Glutamatergic neuron (in vitro differentiated cells): ENCODE measurements at places on chromosomes 5 and 9.

GRCh38 chr5:61280205-61280604, 51.9 kb upstream of the ZSWIM6 start:
- DNase-seq = no peak

DNA sequence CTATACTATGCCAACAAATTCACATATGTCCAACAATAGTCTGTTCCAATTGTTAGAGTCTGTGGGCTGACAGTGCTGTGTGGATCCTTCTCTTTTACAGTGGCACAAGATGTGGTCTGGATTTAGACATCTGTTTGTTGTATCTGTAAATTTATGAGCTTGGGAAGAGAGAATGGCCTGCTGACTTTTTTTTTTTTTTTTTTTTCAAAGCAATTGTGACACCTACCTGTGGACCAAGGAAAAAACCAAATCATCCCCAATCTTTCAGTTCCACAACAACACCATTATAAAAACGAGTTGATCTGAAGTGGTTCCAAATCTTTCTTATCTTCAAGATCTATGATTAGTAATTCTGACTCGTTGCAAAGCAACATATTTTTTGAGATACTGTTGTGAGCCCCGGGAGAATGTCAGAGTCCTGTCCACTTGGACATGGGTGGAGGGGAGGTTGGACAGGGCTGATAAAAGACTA, 4.9 kb downstream of the IRX2 start:
- no peak for DNase-seq

DNA sequence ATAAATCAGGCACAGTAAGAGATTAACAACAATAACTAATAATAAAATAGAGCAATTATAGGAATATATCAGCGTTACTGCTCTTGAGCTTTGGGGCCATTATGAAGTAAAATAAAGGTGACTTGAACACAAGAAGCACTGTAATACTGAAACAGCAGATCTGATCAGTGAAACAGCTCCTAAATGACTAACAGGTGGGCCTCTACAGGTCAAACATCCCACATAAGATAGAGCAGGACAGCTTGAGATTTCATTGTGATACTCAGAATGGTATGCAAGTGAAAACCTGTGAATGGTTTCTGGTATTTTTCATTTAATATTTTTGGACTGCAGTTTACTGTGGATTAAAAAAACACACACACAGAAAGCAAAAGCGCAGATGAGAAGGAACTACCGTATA, 24.0 kb upstream of the MAP3K1 start:
- DNase-seq = no peak

DNA sequence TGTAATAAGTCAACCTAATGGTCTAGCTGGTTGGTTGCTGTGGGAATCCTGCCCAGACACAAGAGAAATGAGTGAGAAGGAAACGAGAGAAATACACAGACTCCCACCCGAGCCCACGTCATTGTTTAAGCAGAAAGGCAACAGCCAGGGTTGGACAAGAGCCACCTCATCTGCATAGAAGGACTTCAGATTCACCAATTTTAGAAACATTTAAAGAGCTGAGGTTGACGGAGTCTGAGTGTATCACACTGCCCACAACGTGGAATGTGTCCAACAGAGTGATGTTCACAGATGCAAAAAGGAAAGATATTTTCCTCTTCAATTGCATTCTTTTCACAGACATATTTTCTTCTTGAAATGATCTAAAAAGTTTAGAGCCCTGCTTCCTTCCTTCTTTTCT, 349.5 kb downstream of the AGTPBP1 start:
- no peak for DNase-seq

GRCh38 chr5:16983972-16984371, 47.9 kb upstream of the MYO10 start:
- no peak for DNase-seq

DNA sequence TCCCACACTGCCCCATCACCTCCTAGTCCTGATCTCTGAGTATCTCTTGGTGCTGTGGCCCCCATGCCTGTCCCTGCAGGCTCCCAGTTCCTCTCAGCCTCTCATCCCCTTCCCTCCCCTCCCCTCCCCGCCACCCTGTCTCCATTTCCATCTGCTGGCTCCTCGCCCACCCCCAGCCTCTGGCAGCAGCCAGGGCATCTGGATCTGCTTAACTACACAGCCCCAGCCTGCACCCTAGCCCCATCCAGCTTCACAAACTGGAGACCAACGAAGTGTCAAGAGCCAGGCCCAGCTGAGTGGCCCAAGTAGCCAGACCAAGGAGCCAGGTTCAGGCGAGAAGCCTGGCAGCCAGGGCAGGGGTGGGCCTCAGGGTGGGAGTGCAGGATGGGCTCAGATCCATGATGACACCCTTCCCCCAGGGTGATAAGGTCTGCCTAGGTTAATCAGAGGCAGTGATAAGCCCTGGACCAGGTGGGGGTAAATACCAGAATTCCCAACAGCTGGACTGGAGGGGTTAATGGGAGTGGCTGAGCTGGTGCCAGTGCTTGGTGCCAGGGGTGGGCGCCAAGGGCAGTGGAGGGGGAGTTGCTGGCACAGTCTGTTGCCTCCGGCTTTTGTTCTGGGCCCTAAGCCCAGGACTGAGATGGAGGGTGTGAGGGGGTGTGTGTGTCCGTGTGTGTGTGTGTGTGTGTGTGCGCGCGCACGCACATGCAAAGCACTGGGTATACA, 2.5 kb downstream of the IL11RA start:
- no peak for DNase-seq

DNA sequence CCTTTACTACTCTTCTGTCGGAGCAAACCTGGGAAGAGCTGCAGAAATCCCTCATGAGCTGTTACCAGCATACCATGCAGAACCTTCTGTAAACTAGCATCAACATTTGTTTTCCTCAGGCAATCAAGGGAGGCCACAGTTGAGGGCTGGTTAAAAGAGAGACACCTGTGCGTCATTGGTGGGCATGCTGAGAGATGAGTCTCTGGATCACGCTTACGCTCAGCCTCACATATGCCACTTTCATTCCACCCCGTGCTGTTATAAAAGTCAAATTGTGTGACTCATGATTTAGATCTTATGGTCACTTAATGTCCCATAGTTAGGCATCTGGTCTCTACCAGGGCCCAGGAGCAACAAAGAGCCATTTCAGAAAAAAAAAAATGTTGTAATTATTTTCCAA, 18.1 kb upstream of the ICE1 start:
- no peak for DNase-seq

- DNase-seq = no peak
Measured at GRCh38 chr5:140630292-140631035, 2.5 kb downstream of the CD14 start.

GRCh38 chr5:181069767-181070491, 29.9 kb downstream of the BTNL9 start:
- no peak for DNase-seq

- no peak for DNase-seq
Measured at GRCh38 chr5:13427827-13428557, 516.5 kb downstream of the DNAH5 start.

- DNase-seq = no peak
Measured at GRCh38 chr5:147819261-147819770, 12.2 kb downstream of the SPINK1 start.

DNA sequence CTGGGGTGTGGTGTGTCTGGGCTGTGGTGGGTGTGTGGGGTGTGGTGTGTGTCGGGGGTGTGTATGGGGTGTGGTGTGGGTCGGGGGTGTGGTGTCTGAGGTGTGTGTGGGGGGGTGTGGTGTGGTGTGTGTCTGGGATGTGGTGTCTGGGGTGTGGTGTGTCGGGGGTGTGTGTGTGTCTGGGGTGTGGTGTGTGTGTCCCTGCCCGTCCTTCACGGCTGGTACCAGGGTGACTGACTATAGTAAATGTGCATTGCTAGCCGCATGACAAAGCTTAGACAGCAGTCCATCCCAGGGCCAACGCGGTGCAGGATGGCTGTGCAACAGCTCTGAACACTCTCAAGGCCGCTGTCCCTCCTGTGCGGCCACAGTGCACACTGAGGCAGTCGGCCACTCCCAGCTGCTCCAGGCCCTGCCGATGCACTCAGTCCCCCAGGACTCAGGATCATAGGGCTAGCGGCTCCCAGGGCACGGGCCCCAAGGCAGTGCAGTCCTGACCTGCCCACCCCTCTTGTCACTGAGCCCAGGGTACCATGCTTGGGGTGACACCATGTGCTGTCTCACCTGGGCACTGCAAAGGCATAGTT, 54.0 kb downstream of the SECISBP2 start:
- peak; percentile 49 for DNase-seq

GRCh38 chr9:128304971-128305288, 17.3 kb downstream of the TRUB2 start:
- no peak for DNase-seq

DNA sequence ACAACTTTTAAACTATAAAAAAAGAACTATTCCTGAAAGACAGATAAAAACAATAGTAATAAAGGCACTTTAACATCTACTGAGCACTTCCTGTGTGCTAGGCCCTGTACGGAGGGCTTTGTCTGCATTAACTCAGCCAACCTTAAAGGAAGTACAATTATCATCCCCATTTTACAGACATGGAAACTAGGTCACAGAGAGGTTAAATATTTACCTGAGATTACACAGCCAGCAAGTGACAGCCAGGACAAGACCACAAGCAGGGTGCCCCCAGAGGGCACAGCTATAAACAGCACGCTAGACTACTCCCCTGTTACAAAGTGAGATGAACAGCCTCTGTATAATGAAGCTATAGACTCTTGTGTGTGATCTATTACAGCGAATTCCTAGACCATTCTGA, 25.5 kb downstream of the DDX31 start:
- no peak for DNase-seq

DNA sequence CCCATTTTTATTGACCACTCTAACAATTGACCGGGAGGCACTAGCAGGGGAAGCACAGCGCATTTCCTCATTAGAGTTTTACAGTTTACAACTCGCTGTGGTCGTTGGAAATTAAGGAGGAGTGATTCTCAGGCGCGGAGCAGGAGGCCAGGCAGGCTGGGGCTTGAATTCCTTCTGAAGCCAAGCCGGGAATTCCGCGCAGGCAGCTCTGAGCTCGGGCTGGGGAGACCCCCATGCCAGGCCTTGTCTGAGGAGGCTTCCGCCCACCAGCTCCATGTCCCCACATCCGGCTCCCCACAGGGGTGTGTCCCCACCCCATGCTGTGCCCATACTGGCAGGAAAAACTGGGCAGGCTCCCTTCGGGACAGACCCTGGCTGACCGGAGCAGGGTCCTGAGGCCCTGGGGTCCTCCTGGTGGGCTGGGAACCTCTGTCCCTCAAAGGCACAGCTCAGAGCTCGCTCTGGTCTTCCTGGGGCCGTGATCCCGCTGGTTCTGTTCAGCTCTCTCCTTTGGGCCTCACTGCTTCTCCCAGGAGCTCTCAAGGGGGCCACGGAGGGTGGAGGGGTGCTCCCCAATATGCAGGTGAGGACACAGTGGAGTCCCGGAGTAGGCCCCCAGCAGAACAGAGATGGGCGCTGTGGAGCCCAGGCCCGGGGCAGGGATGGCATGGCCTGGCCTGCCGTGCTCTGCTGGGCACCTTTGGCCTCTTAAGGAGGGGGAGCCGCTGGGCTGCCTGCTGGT, 1.3 kb upstream of the NRARP start:
- no peak for DNase-seq

DNA sequence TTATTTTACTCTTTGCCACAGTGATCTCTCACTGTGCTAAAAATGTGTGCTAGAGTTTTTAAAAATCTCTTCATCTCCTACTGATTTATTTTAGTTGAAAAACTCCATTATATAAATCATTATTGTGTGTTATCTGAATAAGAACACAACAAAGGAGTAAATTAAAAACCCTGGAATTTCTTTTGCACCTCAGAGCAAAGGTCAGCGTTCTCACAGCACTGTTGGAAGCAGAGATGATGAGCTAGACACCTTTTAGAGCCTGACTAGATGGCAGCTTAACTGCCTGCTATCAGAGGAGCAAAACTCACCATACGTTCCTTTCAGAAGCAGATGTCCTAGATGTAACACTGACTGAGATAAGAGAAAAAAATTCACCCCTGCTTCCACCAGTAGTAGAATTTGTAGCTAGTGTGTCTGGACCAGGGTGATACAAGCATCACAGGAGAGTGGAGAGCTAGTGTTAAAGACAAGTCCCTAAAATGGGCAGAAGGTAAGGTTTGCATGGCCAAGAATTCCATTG, 147.1 kb downstream of the ENTREP1 start:
- no peak for DNase-seq

DNA sequence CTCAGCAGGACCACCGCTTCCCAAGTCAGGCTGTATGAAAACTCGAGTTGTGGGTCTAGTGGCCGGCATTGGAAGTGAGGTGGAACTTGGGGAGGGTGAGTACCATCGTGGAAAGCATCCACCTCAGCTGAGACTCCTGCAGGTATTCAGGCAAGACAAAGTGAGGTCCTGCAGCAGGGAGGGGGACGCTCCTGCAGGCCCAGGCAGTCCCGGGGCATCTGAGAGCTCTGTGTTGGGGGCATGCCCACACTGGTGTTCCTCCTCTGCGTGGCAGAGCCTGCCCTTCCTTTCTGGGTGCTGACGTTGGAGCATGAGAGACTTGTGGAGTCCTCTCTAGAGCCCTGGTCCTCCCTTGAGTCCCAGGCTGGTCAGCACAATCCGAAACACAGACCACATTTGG, 187.7 kb downstream of the CACNA1B start:
- no peak for DNase-seq

DNA sequence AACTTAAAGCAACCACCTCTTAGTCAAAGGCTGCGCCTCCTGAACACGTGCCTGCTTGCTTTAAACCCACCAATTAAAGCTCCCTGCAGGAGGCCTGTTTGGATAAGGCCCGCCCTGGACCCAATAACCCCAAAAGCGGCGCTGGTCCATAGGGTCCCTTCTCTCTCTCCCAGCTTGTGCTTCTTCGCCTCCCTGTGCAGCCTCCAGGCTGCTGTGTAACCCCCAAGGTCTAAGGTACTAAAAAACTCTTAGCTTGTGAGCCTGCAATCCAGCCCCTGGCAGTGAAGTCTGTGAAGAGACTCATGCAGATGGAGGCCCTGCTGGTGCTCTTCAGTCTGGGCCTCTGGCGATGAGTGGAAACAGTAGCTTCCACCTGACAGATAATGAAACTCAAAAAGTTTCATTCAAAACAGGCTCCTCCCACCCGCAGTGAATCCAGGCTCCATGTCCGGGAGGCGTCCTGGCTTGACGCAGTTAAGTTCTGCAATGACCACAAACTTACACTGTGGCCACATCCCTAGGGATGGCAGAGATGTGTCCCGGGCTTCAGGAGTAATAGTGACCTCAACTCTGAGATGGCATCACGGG, 97.3 kb downstream of the PRRT1B start:
- no peak for DNase-seq

GRCh38 chr5:103668281-103668680, 105.7 kb upstream of the NUDT12 start:
- no peak for DNase-seq
